ENCODE measurements at places on chromosomes 12 and 14.
A peak's percentile ranks its signal among the peaks of the same experiment; 100 is the strongest.

- no peak for DNase-seq
Measured at GRCh38 chr12:91574391-91574790, 391.8 kb upstream of the DCN start.

- no peak for DNase-seq
Measured at GRCh38 chr14:63375769-63376168, 57.0 kb upstream of the GPHB5 start.

DNA sequence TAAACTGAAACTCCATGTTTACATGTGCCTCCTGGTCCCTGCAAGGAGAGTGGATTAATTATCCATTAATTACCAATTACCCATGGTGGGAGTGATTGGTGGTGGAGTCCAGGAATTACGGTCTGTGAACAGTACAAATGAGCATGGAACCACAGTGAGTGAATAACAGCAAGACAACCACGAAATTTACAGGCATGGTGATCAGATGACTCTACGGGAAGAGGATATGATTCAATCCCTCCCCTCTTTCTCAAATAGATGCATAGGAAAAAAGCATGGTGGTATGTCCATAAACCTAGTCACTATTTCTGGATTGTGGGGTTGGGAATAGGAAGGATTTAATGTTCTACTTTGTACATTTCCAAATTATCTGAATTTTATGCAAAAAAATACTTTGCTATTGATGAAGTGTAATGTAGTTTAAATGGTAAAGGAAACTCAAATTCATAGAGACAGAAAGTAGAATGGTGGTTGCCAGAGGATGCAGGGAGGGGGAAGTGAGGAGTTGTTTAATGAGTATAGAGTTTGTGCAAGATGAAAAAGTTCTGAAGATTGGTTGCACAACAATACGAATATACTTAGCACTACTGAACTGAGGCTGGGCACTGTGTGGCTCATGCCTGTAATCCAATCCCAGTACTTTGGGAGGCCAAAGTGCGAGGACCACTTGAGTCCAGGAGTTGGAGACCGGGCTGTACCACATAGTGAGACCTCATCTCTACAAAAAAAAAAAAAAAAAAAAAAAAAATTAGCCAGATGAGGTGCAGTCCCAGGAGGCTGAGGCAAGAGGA lies 41.2 kb upstream of the C12orf75 start:
- no peak for DNase-seq

- peak; percentile 39 for DNase-seq
Measured at GRCh38 chr12:4268329-4269181, 5.0 kb upstream of the CCND2 start.

- no peak for DNase-seq
Measured at GRCh38 chr12:131690320-131690719, 20.6 kb upstream of the SFSWAP start.

DNA sequence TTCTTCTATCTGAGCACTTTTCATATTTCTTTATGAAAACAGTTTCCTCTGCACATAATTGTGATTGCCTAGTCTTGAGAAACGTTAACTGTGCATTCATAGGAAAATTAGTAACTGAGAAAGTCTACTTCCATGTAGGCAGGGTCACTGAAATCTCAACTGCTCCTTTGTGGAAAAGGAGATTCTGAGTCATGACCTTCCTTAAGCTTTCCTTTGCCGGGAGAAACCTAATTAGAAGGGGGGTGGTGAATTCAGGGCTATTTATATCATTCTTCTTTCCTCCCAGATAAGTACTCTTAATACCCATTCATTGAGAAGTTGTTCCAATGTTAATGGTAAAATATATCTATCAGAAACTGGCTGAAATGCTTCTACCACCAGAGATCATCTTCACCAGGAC lies 751.0 kb upstream of the TMEM132C start:
- no peak for DNase-seq

DNA sequence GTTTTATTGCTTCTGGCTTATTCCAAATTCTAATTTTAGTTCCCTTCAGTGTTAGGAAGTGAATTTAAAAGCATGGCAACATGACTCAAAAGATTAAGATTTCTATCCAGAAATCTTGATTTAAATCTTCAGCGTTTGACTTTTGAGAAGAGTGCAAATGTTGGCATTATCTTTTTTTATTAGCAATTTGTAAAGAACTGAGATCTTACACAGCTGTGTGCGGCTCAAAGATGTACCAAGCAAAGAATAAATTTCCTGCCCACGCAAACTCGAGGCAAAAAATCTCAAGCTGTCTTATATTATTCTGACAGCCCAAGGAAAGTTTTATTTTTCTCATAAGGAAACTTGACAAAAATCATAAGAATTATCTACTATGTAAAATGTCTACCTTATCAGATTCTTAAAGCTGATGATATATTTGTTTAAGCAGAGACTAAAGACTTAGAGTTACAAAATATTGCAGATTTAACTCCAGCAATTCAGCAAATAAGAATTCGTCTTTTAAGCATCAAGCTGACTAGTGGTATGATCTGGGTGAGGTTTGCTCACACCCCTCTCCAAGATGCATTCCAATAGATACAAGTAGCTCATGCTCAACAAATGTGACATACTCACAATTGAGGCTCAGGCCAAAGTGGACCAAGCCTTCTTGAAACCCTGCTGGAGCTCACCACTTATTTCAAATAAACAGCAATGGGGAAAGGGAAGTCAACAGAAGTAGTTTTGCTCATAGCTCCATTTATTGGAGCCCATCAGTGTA lies 47.4 kb upstream of the POC1B start:
- no peak for DNase-seq

DNA sequence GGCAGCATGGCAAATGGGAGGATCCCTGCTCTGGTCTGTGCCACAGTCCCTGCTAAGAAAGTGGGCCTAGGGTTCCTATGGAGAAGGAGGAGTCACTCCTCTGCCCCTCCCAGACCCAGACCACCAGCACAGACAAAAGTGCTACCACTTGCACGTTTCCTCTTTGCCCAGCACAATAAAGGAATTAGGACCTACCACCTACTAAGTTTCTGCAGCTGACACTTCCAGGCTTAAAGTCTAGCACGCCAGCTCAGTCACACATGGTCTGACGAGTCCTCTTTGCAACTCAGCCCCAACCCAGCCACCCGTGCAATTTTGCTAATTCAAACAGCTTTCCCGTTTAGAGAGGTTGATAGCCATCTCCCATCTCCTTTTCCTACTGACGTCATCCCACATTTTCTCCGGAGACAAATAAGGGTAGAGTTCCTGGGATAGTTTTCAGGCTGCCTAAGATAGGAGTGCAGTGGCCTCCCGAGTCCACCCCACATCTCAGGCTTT lies 66.2 kb upstream of the PTGR2 start:
- DNase-seq = peak; percentile 49

DNA sequence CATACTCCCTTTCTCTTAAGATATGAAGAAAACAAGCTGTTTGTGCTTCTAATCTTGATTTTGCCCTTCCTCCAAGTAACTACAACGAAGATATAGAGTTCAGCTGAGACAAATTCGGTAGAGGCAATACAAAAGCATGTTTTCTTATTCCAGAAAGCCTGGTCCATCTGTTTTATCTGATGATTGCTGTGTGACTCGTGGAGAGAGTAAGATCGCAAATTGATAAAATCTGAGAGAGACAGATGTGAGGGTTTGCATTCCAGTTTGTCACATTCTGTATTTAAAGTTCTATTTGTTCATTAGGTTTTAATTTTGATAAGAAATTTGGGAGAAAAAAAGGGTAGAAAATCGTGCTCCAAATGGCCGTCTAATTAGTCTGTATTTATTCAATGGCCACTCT lies 192.1 kb downstream of the CPNE8 start:
- no peak for DNase-seq

- no peak for DNase-seq
Measured at GRCh38 chr14:26104717-26105116, 493.1 kb downstream of the NOVA1 start.

DNA sequence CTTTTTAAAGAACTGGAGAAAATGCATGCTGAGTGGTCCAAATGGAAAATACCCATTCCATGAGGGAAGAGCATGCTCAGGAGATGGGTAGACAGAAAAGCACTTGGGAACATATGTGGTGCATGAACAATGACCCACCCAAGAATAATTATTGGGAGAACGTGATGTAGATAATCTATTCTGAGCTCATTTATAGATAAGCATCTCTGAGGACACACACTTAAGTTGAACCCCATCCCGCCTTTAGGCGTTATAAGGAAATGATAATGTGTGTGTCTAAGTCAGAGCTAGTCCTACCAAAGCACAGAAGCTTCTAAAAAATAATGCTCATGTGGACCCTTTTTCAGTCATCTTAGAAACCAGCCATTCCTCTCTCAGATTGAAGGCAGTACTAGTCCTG lies 189.9 kb downstream of the KTN1 start:
- DNase-seq = no peak

DNA sequence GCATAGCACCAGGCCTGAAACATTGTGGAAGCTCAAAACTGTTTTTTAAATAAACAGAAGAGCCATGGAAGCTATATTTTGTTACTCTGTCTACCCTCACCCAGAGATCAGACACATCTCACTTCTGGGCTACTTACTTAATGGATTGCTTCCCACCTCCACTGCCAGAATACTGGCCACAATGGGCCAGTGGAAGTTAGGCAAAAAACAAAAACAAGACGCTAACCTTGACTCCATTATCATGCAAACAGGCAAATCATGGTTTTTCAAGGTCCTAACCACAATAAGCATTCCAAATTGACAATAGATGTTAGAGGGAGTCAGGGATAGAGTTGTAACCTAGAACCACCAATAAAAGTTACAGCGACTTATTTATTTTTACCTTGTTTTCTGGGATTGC lies 52.7 kb upstream of the PTCSC3 start:
- DNase-seq = no peak

DNA sequence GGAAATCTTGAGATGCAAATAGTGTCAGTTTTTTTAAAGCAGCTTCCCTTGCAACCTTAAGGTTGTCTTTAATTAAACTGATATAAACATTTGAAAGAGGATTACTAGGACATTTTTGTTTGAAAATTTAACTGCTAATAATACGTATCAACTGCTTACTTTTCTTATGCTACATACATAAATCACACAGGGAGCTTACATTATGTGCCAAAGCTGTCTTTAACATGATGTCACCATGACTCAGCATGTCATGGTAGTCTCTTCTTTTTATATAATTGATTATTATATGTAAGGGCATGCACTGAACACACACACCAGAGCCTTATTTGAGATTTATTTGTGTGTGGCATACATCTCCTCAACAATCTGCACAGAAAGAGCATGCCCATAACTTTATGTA lies 63.0 kb upstream of the PTHLH start:
- DNase-seq = peak; percentile 5

- no peak for DNase-seq
Measured at GRCh38 chr12:56028511-56029165, 7.8 kb downstream of the IKZF4 start.

DNA sequence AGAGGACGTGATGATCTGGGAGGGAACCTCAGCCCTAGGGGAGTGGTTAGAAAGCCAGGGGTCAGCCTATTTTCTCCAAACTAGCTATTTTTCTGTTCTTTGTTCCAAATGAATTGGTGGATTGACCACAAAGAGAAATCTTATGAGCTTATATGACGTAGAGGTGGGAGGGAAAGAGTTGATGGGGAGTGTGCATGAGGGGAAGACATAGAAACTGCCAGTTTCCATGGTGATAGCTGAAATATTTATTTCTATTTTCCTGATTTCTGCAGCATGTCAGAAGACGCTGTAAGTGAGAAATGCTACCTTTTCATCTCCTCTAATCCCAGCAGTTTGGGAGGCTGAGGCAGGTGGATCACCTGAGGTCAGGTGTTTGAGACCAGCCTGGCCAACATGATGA lies 51.4 kb upstream of the CISTR start:
- DNase-seq = no peak

GRCh38 chr14:105854600-105855245 lies 328.3 kb downstream of the TMEM121 start:
- peak; percentile 31 for DNase-seq

GRCh38 chr12:67377541-67377940 lies 108.4 kb downstream of the CAND1 start:
- DNase-seq = no peak
